ENCODE measurements at places on chromosomes 1 and 21.

DNA sequence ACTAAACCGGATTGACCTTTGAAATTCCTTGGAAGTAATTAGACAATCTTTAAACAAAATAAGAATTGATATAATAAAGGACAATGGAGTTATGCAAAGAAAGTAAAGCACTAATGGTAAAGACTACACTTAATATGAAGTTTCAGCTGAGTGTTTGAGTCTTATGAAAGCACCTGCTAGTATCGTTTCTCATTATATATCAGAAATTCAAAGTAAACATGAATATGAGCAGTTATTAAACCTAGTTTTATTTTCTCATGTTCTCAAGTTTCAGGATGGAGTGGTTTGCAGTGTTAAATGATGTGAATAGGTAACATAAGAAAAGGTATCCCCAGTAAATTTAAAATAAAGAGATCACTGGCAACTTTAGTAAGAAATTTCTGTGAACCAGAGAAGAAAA is 188.6 kb downstream of the ZP4 start:
- DNase-seq = no peak

DNA sequence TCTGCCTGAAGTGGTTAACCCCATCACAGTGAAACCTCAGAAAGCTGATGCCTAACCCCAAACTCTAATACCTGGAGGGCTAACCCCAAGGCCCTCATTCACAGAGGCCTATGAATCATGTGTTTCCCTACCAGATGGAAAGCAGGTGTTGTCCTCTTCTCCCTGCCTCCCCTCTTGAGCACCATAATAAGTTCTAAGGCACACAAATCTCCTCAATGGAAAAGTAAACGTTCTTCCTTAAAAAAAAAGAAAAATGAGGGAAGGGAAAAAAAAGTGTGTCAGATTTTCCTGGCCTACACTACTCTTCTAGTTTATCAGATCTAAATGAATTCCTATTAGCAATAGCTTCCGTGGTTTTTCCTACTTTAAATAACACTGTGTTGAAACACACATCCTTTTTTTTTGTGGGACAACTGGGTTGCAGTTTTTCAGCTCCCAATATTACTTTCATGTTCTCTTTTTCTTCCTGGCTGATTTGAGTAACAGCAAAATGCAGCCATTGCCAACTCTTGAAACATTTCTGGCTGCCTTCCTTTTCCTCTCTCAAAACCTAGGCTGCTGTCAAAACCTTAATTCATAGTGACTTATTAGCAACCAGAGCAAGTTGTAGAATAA is 43.2 kb downstream of the SLC44A3 start:
- DNase-seq = no peak

- no peak for DNase-seq
Observed at GRCh38 chr1:43979261-43979527, 184 bp downstream of the B4GALT2 start.

- no peak for DNase-seq
Observed at GRCh38 chr1:209051570-209051969, 531.9 kb upstream of the CAMK1G start.

Data from NCI-H69 (cell line).